GM04504 (cell line): ENCODE measurements at places on chromosomes 4 and X.

GRCh38 chrX:53089224-53089842, 4.6 kb upstream of the KANTR start:
- no peak for DNase-seq

- DNase-seq: no peak
Measured at GRCh38 chrX:147803948-147804347, 107.8 kb upstream of the FMR1 start.

GRCh38 chr4:34633241-34633640, 1611.1 kb downstream of the ARAP2 start:
- no peak for DNase-seq

DNA sequence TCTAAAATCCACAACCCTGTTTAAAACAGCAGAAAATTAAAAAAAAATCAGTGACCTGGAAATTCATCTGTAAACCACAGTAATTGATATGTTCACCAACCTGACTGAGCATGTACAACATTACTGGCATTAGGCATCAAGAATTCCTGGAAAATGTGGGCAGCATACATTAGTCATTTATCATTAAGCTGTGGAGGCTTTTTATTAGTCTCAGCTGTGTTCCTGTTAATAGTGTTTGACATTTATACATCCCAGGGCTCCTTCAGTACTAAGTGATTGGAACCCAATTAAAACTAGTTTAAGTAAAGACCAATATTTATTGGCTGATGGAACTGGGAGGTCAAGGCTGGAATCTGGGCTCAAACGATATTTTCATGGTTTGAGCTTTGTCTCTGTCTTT, 227.3 kb upstream of the GIMD1 start:
- DNase-seq: no peak

GRCh38 chr4:23614284-23614892, 275.5 kb downstream of the PPARGC1A start:
- peak; percentile 1 for DNase-seq

DNA sequence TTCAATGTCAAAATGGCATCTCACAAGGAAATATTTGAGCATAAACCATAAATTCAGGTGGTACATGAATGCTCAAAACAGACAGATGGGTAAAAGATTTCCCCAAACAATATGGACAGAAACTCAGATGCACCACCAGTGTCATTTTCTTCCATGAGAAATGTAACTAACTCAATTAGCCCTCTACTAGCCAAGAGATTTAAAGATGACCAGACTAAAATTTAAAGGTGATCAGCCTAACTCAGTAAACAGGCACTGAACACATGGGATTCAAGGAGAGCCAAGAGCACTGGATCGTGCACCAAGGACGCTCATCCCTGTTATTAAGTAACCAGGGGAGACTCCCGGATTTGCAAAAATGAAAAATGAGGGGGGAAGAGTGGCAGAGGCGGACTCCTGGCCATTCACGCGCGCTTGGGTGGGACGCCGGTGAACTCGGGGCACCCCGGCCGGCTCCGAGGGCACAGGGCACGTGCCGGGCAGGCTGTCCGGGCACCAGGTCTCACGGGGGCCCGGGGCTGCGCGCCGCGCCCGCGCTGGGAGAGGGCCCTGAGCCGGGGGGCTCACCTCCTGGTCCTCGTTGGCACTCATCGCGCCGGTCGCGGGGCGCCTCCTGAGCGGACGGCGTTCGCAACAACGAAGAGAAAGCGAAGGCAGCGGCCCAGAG, 490 bp downstream of the RWDD4 start:
- no peak for DNase-seq

DNA sequence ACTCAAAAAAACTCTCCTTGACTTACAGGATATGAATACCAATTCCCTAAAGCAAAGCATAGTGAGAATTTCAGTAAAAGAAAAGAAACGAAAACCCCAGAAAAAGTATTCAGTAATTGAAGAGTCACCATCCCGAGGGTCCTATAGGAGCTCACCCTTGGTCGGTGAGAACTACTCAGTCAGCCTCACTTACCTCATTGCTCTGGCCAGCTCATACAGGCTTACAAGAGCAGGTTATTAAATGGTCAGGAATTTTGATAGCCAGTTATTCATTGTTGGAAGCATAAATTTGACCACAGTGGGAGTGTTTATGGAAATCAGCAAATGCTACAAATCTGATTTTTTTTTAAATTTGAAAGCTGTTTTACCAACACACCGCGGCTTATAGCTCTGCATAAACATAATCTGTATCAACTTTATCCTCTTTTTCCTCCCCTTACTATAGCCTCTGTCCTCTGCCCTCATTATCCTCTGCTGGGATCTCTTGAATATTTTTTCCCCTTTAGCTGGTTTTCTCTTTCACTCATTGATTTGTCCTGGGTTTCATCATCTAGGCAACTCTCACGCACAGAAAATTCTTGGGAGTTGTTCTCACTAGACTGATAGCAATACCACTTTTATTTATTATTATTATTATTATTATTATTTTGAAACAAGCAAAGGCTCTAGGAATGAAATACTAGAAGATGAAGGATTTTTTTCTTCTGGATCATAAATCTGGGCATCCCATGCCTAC, 11.0 kb upstream of the CXCL2 start:
- DNase-seq: peak; percentile 75

- no peak for DNase-seq
Measured at GRCh38 chr4:82430964-82431745, 765 bp downstream of the ENOPH1 start.

DNA sequence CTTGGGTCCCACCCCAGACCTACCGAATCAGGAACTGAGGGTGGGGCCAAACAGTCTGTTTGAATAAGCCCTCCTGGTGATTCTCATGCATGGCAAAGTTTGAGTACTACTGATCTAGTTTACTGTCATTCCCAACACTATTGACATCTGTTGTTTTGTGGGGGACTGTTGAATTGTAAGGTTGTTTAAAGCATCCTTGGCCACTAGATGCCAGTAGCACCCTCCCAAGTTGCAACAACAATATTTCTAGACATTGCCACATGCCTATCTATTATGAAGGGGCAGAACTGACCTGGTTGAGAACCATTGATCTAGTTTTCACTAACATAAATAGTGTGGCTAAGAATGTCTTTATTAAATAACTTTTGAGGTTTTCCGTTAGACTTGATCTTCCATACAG, 15.1 kb downstream of the TAF9B start:
- no peak for DNase-seq

DNA sequence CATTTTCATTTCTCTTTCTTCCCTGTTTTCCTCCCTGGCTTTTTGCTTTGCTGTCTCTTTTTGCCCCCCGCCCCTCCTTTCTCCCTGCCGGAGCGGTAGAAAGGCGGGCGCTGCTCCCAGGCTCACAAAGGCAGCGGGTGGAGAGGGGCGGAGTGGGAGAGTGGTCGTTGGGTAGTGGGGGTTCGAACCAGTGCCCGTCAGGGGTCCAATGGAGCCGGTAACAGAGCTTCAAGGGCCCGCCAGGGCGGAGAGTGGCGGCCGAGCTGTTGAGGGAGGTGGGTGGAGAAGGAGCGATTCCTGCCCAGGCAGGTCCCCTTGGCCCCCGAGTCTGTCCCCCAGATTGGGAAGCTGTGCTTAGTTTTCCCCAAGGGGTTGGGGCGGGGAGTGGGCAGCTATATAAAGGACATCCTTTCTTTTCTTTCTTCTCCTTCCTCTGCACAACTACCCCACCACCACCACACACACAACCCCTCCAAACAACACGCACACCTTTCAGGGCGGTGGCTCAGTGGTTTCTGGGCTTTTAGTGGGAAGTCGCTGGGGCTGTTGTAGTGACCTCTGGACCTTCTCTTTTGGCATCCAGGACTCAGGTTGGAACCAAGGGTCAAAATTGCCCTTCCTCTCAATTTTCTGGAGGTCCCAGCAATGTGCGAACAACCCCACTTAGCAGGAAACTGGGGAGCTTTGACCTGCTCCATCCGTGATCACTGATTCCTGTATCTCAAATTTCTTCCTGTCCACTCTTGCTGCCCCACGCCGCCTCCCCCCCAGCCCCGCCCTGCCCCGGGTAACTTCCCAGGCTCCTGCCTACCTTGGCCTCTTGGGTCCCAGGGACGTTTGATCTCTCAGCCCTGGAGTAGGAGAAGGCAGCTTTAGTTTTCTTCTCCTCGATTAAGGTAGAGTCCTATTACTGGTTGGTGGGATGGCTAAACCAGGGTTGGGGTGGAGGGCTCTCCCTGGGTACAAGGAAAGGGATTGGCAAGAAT, 1.9 kb downstream of the EFNB1 start:
- DNase-seq: no peak

DNA sequence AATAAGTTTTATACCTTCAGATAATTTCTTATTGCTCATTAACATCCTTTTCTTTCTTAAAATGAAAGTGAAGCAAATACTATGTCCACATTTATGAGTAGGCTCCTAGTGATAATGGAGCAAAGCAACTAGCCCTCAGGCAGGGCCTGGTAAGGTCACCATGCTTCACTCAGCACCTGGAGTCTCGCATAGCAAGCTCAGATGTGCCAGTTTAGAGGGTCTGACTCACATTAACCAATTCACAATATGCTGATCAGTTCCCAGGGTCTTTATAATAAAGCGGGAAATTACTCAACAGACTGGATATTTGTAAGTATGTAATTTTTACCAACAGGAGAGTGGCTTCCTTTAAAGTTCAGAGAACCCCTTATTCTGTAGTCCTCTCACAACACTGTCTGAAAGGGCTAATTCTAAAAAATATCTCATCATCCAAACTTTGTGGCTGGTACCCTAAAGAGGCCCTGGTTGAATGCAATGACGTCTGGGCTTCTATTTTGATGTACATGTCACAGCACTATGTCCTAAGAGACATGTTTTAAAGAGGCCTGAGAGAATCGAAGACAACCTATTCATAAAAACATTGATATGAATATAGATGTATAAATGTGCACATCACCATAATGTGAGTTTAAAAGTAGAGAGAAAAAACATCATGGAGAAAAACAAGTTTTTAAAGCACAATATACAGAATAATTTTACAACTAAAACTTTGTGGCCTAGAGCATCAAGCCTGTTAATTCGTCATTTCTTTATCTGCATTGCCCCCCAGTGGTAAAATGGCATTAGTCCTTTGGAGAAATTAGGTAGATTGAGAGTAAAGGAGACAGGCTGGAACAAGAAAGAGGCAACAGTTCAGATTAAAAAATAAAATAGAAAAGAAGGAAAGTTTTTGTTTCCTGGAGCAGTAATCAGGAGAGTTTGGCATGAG, 44.3 kb downstream of the IL21 start:
- DNase-seq: no peak
